ENCODE measurements at places on chromosomes 7 and 10.

DNA sequence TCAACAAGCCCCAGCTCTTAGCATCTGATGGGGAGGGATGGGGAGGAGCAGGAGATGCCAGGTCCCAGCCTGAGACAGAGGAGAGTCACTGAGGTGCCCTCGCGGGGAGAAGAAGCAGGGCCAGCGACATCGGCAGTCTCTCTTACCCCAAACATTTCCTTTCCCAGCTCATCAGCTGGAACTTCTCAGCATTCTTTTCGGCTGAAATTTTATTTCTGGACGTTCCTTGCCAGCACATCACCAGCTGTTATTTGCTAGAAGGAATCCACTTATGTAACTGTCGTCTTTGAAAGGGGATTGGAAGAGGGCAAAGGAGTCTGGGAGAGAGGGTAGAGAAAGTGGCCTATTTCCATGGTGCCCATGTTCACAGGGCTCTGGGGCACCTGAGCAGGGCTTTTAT is 101.0 kb upstream of the SHH start:
- no peak for DNase-seq

DNA sequence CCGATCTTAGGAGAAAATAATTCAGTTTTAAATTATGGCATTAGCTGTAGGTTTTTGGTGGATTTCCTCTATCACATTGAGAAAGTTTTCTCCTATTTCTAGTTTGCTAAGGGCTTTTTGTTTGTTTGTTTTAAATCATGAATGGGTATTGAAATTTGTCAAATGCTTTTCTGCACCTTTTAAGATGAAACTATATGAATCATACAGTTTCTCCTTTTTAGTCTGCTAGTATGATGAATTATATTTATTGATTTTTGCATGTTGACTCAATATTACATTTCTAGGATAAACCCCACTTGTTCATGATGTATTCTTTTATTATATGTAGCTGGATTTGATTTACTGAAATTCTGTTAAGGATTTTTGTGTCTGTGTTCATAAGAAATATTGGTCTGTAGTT is 70.3 kb upstream of the PIP4K2A start:
- DNase-seq, result no peak

GRCh38 chr10:44966129-44966815 is 6.7 kb downstream of the RASSF4 start:
- no peak for DNase-seq

DNA sequence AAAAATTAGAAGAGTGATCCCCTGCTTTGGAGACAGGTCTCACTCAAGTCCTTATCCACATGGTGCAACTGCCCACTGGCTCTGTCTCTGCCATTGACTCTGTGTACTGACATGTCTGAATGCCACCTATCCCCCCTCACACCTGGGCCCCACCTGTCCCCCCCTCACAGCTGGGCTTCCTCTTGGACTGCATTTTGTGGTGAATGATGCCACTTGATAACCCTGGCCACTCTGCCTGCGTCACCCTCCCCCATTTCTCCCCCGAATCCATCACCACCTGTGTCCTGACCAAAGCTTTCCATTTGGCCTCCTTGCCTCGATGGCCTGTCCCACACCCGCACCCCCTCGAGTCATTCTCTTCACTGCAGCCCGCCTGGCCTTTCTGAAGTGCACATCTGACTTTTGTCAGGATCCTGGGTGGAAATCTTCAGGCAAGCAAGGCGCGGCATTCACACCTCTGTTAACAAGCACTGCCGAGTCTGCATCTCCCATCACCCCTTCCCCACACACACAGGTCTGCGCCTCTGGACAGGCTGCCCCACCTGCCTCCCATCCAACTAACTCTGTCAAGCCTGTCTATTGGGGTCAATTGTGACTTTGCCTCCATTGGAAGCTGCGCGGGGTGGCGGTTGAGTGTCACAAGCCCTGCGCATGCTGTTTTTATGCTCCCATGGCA is 175.3 kb upstream of the KLF14 start:
- DNase-seq, result no peak
